ENCODE measurements at places on chromosomes 5 and 9. TPM values are rescaled to one million over a fixed set of nuclear protein-coding genes. Genes with fewer than 3 reads are reported as not detected.

DNA sequence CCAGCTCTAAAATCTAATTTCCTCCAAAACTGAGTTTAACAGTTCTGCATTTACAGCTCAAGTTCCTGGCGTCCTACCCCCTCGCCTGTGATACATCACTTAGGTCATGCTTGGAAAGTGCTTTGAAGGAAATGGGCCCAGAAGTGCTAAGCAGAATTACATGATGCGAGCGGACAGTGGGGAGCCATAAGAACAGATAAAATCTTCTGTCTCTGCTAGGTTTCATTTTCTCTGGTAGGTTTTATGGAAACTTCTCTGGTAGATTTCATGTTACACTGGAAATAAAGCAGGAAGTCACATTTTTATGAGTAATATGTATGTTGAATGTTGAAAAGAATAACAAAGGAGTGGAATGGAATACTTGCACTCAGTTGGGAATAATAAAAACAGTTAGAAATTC lies 138.3 kb downstream of the ZDHHC21 start:
- H3K36me3 ChIP-seq = no peaks in the 10 kb centered on the region
- no peak overlapping the region for H3K4me3 ChIP-seq
- no peak overlapping the region for H3K27ac ChIP-seq
- no peaks in the 10 kb centered on the region for H3K4me1 ChIP-seq

DNA sequence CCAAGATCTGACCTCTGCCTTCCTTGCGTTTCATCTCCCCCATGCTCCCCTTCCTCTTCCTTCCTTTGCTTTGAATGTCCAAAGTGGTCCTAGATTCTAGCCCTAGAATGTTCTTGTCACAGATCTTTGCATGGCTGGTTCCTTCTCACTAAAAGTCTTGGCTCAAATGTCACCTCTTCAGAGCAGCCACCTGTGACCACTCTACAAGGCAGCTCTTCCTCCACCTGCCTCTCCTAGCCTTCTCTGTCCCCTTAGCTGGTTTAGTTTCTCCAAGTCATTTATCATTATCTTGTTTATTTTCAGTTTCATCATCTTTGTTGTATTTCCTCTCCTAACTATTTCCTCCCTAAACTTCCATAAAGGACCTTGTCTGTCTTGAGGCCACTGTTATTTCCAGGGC lies 7.1 kb upstream of the OCLN start:
- H3K36me3 ChIP-seq = no peaks in the 10 kb centered on the region
- no peak overlapping the region for H3K27ac ChIP-seq
- peaks cover under 1% of the 10 kb centered on the region for H3K27me3 ChIP-seq

- no peak overlapping the region for H3K4me3 ChIP-seq
- DNase-seq = no peak
- H3K27me3 ChIP-seq = no peaks in the 10 kb centered on the region
- no peak overlapping the region for H3K27ac ChIP-seq
These were observed 102.2 kb upstream of the GNA14 start for GRCh38 chr9:77750284-77750683.

DNA sequence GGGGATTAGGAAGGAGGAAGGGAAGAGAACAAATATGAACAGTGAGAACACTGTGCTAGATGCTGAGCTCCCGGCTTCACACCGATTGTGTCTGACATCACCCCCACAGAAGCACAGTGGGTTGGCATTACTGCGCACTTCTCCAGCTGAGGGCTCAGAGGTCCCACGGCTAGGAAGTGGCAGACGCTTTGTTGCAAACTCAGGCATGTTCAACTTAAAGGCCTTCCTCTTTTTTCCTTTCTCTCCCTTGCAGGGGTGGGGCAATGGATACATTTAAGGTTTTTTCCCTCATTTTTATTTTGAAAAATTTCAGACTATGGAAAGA lies 15.5 kb upstream of the SHB start:
- H3K4me1 ChIP-seq = peaks cover 16% of the 10 kb centered on the region
- DNase-seq = peak; percentile 60
- H3K36me3 ChIP-seq = no peaks in the 10 kb centered on the region
- H3K27me3 ChIP-seq = no peaks in the 10 kb centered on the region

TBCA gene
- total RNA-seq = 454 TPM
